EL (cell line): ENCODE measurements at places on chromosomes 2 and 18.

DNA sequence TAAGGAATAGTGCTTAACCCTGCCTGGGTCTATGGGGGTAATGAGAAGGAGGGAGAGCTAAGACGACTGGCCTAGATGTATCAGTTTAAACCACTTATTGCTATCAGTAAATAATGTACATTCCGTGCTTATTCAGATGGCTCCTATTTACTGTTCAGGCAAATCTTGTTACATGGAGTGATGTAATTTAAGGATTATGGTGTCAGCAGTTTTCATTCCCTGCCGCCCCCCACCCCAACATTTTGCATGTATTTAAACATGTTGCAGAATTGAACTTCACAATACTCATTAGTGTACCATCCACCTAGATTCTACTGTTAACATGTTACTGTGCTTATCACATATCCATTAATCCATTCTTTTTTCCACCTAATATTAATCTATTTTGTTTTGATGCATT lies 11.7 kb downstream of the AGPS start:
- no peak for DNase-seq

GRCh38 chr2:218161644-218162043 lies 5.1 kb downstream of the CXCR1 start:
- DNase-seq, result no peak

GRCh38 chr2:4427083-4427482 lies 723.7 kb downstream of the DCDC2C start:
- no peak for DNase-seq

DNA sequence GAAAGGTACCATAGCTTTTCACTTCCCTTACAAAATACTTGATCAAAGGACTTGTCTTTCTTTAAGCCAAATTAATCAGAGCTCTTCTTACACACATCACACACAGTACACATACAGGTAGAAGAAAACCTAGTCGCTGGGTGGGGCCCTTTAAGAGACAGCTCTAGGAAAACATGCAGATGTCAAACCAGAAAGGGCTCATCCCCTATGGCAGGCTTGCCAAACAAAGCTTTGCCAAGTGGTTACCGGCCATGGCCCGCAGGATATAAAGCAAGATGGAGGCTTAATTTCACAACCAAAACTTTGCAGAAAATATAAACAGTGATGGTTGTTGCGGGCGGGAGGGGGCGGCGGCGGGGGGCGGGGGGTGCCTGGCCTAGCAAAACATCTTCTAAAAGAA lies 2156.0 kb upstream of the PIK3C3 start:
- DNase-seq, result peak; percentile 26

- no peak for DNase-seq
Measured at GRCh38 chr2:71681626-71682025, 228.3 kb downstream of the DYSF start.

GRCh38 chr2:208279236-208279635 lies 13.2 kb downstream of the PIKFYVE start:
- peak; percentile 15 for DNase-seq

DNA sequence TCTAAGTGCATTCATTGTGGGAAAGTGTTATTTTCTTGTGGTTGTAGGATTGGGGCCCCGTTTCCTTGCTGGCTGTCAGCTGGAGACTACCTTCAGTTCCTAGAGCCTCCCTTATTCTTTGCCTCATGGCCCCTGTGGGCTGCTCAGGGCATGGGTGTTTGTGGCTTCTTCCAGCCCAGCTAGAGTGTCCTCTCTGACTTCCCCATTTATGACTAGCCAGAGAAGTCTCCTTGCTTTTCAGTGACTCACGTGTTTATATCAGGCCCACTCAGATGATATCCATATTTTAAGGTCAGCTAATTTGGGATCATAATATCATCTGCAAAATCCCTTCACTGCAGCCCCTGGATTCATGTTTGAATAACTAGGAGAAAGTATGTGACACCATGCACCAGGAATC lies 62.8 kb downstream of the DTNA start:
- DNase-seq, result peak; percentile 56

GRCh38 chr2:204794624-204795023 lies 249.3 kb downstream of the PARD3B start:
- DNase-seq, result no peak

DNA sequence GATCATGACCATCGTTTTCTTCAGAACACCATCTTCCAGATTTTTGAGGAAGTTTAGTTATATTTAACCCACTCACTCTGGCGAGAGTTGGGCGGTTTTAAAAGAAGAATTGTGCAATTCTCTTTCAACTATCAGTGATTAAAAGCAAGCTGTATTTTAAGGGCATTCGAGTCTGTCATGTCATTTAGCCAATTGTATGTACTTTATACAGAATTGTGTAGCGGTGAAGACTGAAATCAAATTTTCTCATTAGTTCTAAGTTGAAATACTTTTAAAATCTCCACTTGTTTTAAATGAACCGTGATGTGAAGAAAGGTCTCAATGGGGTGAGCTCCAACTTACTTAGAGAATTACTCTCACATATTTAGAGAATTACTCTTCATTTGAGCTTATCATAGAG lies 214.6 kb upstream of the DTNA start:
- DNase-seq, result no peak

- DNase-seq, result no peak
Measured at GRCh38 chr2:69623236-69623635, 20.3 kb downstream of the AAK1 start.
